ENCODE measurements at places on chromosomes 1 and 21.

- DNase-seq: no peak
Measured at GRCh38 chr1:1554926-1555915, 14.8 kb upstream of the TMEM240 start.

- DNase-seq: peak; percentile 42
Measured at GRCh38 chr21:31872452-31873274, at the start of gene HUNK. HUNK (plus strand) TSS chr21:31873020; CDS start chr21:31873675, 655 bp downstream.

DNA sequence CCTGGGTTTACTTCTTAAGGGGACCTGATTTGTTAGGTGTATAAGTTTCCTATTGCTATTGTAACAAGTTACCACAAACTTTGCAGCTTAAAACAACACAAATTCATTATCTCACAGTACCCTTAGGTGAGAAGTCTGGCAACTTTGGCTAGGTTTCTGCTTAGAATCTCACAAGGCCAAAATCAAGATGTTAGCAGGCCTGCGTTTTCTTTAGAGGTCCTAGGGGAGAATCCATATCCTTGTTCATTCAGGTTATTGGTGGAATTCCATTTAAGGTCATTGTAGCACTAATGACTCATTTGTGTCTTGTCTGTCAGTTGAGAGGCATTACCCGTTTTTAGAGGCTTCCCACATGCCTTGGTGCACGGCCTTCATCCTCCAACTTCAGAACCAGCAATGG is 8.2 kb upstream of the SH2D1B start:
- no peak for DNase-seq

DNA sequence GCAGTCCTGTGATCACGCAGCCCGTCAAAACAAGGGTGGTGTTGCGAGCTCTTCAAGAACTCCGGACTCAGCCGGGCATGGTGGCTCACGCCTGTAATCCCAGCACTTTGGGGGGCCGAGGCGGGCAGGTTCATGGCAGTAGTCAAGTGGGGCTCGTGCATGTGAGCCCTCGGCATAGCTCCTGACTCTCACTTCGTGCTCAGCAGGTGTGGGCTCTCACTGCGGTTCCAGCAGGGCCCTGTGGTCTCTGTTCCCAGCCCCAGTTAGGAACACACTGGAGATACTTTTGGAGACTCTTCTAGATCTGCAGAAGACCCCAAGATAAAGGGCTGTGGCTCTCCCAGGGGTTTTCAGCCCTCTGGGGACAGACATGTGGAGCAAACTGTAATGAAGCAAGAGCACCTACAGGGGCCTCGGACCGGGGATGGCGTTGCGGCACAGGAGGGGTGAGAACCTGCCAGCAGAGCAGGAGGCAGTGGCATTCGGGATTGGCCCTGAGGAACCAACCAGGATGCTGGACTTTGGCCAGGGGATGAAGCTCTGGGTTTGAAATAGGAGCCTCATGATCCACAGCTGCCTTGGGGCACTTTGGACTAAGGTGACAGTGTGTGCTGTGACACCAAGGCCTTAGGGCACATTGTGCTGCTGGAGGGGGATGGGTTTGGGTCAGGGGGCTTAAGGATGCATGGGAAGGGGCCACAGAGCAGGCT is 443.2 kb downstream of the CAMTA1 start:
- no peak for DNase-seq

DNA sequence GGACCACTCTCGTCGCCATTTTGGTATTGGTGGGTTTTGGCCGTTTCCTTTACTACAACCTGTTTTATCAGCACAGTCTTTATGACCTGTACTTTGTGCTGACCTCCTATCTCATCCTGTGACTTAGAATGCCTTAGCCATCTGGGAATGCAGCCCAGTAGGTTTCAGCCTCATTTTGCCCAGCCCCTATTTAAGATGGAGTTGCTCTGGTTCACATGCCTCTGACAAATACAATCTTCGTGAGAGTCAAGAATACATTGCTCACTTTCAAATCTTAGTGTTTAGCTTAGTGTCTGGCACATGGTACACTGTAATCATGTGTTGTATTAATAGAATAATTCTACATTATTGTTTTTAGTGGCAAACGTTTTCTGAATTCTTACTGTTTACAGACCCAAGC is 88.9 kb downstream of the BACH1 start:
- no peak for DNase-seq

DNA sequence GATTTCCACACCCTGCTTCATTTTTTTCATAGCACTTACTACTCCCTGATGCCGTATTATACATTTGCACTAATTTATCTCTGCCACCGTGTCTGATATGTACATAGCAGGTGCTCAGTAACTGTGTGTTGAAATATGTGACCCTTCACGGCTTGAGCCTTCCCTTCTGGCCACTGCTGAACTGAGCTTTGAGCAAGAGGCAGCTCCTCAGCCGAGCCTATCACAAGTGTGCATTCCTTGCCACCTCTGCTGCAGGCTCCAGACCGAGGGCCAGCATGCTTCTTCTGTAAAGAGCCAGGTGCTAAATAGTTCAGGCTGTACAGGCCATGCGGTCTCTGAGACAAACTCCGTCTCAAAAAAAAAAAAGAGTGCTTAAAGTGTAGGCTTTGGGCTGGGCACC is 22.6 kb downstream of the PLEKHM2 start:
- DNase-seq: no peak

DNA sequence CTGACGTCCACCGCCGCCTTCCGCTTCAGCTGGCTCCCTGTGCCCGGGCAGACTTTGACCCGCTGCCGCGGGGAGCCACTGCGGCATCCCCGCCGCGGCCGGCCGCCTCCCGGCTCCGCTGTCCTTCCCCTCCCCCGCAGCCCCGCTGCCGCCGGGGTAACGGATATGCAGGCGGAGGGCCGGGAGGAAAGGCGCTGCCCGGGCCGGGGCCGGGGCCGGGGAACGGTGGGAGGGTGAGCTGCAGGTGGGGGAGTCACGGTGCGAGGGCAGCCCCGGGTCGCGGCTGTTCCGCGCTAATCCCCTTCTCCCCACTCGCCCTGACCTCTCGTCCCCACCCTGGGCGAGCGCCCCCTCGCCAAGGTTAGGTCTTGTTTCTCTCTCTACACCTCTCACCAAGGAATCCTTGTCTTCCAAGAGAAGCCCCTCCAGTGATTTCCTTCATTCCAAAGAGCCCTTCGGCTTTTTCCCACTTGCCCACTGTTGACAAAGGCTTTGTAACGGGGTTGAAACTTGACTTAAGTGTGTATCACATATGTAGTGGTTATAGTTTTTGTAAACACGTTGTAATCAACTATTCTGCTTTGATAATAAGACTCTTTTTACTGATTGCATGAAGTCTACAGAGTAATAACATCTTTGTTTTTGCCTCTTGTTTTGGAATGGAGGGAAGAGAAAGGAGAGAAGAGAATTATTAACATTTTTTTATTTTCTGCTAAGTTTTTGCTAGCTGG is 669 bp downstream of the XPR1 start:
- DNase-seq: no peak

- DNase-seq: no peak
Measured at GRCh38 chr21:39181205-39181818, 1.9 kb downstream of the PSMG1 start.
